ENCODE measurements at places on chromosomes 7 and 10.

GRCh38 chr7:45055016-45055415 lies 33.8 kb downstream of the NACAD start:
- DNase-seq: no peak

DNA sequence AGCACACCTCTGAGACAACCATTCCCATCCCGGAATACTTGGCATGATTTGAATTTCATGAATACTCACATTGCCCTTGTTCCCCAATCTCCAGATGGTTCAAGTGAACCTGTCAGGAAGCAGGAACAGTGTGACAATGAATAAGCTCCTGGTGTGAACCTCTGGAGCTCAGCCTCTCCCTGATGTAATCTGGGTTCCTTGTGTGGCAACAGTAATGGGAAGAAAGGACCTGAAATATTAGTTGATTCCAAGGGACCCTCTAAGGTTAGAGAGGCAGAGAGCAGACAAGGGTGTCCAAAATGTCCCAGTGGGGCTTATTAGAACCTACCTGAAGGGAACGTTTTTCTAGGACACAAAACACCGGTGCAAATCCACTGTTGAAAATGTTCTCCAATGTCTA lies 8.5 kb downstream of the OR2A7 start:
- DNase-seq: no peak

GRCh38 chr10:75889051-75889450 lies 457.6 kb downstream of the LRMDA start:
- no peak for DNase-seq

- no peak for DNase-seq
Observed at GRCh38 chr10:43393606-43394360, 15.2 kb downstream of the HNRNPF start.

GRCh38 chr7:102834999-102835398 lies 77.8 kb upstream of the LRRC17 start:
- DNase-seq: no peak

- no peak for DNase-seq
Observed at GRCh38 chr7:127895814-127896280, 135.4 kb downstream of the LRRC4 start.

DNA sequence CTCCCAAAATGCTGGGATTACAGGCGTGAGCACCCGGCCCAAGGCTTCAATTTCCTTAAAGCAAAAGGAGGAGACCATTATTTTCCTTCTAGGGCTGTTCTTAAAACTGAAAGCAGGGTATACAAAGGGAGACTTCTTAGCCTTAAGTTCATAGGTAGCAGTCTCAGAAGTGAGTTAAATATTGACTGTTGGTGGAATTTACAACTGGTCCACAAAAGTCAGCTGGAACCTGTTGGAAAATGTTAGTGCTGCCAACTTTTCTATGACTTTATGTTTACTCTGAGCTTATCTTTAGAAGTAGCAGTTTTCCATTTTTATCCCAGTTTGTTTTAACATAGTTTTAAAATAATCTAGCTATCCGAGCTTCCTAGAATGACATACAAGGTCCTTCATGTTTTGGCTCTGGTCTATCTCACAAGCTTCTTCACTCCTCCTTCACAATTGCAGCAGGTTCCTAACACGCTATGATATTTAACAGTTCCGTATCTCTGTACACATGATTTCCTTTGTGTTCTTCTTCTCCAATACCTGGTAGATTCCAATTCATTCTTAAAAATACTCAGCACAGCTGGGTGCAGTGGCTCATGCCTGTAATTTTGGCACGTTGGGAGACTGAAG lies 3.3 kb downstream of the SLC26A3 start:
- no peak for DNase-seq

- no peak for DNase-seq
Observed at GRCh38 chr10:8051109-8051821, 3.2 kb upstream of the GATA3 start.

DNA sequence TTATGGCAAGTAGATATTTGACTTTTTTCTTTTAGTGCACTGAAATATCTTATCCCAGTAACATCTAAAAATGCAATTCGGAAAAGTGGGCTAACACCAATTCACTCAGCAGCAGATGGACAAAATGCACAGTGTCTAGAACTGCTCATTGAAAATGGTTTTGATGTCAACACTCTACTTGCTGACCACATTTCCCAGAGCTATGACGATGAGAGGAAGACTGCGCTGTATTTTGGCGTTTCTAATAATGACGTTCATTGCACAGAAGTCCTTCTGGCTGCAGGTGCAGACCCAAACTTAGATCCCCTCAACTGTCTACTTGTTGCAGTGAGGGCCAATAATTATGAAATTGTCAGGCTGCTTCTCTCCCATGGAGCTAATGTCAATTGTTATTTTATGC lies 26.8 kb upstream of the LMOD2 start:
- DNase-seq: no peak

DNA sequence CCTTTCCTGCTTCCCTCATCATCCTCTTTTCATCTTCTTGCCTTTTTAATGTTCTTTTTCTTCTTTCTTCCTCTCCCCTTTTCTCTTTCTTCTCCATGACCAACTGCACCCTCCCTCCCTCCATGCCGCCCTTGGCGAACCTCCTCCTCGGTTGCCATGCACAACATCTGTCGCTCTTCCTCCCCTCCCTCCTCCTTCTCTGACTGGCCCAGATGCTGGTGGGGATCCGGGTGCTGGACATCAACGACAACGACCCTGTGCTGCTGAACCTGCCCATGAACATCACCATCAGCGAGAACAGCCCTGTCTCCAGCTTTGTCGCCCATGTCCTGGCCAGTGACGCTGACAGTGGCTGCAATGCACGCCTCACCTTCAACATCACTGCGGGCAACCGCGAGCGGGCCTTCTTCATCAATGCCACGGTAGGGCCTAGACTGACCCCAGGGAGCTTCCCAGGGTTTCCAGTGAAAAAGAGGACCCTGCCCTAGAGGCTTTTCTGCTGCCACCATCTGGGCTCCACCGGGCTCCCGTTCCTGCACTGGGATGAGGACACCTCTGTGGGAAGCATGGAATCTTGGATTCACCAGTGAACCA lies 11.5 kb upstream of the VSIR start:
- DNase-seq: no peak

GRCh38 chr7:122790132-122790531 lies 87.4 kb upstream of the RNF148 start:
- DNase-seq: no peak

- no peak for DNase-seq
Observed at GRCh38 chr7:41117431-41117830, 585.5 kb downstream of the INHBA start.

- no peak for DNase-seq
Observed at GRCh38 chr10:119026301-119027110, 3.0 kb upstream of the NANOS1 start.

DNA sequence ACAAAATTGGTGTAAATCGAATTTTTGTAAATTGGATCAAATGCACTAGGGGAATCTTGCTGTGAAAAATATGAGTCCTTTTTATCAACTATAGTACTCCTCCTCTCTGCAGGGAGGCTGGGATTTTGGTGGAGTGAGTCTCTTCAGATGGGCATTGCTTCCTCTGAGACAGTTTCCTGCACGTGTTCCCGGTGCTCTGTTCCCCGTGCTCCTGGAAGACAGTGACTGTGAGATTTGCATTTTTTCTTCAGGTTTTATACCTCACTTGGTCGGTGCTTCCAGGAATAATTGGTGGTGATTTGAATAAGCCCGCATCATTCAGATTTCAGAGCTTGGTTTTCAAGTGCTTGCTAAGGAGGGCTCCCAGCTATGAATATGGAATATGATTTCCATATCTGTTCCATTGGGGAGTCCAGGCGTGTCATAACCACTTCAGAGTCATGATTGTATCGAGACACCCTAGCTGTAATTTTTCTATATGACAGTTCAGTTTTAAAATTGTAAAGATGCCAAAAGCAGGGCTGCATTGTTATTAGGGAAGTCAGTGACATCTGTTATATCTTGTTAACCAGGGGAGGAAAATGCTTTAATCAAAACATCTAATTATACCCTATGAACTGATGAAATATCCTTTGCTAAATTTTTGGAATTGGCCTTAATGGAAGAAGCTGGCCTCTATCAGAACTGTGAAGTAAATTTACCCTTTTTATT lies 12.3 kb downstream of the AUTS2 start:
- no peak for DNase-seq

GRCh38 chr10:96746503-96746902 lies 26.2 kb upstream of the PIK3AP1 start:
- no peak for DNase-seq

DNA sequence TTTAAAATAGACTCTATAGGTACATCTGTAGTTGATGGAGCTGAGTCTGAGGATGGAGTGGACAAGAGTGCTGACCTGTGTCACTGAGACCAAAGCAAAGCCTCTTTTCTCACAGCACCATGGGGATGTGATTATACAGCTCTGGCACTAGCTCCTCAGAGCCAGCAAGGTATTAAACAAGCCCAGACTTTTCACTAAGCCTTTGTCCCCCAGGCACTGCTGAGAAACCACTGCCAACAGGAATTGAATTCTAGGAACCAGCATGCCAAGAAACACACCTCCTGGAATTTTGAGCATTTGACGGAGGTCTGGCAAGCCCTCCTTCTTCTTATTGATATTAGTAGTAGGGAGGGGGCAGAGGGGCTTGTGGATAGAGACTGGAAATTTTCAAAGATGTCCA lies 147.0 kb downstream of the C1GALT1 start:
- DNase-seq: no peak

DNA sequence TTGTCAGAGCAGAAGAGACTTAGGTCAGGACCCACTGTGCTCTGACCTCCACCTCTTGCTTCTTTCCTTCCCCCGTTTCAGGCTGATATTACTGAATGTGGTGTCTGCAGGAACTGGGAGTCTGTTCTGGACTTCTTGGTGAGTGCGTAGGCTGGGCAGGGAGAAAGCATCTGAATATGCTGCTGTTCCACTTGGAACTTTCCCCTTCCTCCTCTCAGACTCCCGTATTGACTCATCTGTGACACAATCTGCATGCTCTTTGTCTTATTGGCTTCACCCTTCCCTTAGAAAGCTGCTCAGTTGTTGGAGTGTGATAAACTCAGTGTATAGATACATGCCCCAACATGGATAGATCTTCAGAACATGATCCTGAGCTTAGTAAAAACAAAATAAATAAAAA lies 137.6 kb upstream of the HABP2 start:
- no peak for DNase-seq

- no peak for DNase-seq
Observed at GRCh38 chr10:131109291-131109690, 202.2 kb downstream of the TCERG1L start.

DNA sequence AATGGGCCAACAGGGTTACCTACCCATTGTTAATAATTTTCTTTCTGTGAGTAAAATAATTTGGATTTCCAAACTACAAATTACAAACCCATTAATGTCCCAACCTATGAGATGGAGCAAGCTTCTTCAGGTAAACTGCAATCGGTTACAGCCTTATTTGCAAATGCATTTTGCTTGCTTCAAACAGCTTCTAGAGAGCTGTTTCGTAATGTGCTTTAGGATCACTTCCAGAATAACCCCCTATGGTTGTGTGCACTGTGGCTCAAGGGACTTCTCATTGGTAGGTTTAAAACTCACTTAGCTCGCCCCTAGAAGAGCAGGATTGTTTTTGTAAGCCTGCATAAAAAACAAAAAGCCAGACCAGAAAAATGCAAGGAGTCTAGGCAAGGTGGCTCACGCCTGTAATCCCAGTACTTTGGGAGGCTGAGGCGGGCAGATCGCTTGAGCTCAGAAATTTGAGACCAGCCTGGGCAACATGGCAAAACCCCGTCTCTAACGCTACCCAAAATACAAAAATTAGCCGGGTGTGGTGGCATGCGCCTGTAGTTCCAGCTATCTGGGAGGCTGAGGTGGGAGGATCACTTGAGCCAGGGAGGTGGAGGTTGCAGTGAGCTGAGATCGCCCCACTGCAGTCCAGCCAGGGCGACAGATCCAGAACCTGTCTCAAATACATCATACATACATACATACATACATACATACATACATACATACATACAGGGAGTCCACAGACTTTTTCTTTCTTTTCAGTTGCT lies 3.3 kb upstream of the MAP3K8 start:
- DNase-seq: no peak

- DNase-seq: no peak
Observed at GRCh38 chr10:22391600-22391999, 46.3 kb downstream of the SPAG6 start.

GRCh38 chr7:120740348-120740747 lies 117.6 kb downstream of the TSPAN12 start:
- DNase-seq: no peak

DNA sequence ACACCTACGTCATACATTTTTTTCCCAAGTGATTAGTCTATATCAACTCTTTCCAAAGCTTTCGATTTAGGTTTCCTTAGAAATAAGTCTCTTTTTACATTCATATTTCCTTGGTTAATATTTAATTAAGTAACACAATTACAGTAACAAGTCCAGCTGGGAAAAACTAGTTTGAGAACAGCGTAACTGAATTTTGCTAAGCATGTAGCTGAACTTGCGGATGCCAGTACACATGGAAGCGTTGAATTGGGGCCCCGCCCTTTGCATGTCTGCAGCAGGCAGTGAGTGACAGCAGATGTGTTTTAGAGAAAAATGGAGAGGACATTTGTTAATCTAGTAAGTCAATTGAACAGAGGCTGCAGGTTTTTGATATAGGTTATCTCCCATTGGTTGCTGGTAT lies 72.5 kb downstream of the TAF3 start:
- DNase-seq: no peak

- DNase-seq: no peak
Observed at GRCh38 chr7:21355406-21355874, 72.4 kb upstream of the SP4 start.

DNA sequence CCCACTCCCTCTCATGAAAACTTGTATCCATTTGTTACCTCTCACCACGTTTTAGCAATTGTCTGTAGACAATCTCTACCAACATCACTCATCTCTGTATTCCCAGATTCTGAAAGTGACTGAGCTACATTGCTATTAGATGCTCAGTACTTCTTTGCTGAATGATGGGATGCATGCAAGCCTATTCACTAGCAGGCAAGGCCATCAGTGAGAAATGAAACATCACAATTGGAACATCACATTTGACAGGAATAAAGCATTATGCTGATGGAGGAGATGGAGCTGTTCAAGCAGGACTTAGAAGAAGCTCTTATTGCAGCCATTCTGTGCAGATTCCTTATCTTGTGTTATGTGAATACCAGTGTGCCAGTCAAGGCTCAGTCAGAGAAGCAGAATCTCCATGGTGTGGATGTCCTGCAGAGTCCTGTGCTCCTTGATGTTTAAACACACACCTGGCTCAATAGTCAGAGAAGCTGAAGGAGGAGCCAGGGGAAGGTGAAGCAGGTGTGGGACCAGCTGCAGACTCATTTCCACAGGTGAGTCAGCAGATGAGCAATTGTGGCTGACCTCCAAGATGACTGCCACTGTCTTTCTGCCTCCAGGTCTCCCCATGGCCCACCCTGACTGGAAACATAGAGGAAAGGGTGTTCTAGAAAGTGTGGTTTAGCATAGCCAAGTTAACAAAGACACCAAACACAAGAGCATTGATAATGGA lies 965.5 kb downstream of the GRID1 start:
- DNase-seq: no peak

DNA sequence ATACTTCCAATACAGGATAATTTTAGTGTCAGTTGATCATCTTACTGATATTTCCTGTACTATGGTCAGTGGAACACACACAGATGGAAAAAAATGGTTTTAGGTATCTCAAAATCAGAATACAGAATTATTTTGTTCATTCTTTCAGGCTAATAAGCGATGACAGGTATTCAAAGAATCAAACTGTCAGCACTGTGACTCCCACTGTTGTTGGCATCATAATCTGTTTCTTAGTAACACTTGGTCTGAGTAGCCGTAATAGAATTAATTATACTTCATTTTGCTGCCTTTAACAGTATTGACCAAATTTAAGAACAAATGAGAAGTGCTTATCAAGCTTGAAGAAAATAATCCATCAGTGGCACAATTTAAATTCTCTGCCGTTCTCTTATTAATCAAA lies 215.0 kb downstream of the SKAP2 start:
- no peak for DNase-seq

- DNase-seq: no peak
Observed at GRCh38 chr7:12031638-12032037, 179.5 kb upstream of the TMEM106B start.
